ENCODE measurements at places on chromosomes 11 and 22. TPM values are rescaled to one million over a fixed set of nuclear protein-coding genes. Genes with fewer than 3 reads are reported as not detected.

Gene RTN4RL2
- 0.38 TPM for polyA plus RNA-seq

Gene CLMP
- 0.11 TPM for polyA plus RNA-seq

Gene ZNF202
- not detected for polyA plus RNA-seq

Gene OR52I2
- not detected for polyA plus RNA-seq

Gene WNT7B
- not detected for polyA plus RNA-seq

Gene MRGPRF
- not detected for polyA plus RNA-seq

Gene TBX10
- not detected for polyA plus RNA-seq

Gene ZP1
- polyA plus RNA-seq: not detected

Gene MIAT
- polyA plus RNA-seq: 2.2 TPM

Gene OR52N2
- not detected for polyA plus RNA-seq

Gene TEX54
- polyA plus RNA-seq: not detected

DNA sequence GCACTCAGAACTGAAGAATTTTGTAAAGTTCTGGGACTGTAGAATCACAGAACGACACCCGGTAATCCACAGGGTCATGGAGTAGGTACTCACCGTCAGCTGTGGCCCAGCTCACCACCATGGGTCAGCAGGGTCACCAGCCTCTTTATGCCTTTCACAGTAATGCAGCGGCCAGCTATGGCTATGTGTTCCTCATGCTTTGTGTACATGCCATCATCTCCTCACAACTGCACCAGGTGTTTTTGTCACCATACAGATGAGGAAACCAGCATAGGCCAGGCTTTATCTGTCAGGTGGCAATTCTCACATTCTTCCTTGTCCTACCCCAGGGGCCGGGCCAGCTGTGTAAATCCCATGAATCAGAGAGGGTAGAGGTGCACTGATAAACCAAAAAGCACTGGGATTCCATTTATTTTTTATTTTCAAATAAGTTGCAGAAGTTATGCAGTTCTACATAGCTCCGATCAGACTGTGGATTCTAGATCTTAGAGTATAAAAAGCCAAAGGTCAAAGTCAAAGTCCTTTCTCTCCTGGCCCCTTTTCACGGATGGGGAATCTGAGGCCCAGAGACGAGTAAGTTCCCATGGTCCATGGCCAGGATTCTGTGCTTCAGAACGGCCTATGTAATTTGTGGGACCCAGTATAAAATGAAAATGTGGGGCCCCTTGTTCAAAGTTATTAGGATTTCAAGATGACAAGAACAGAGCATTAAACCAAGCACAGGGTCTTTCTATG is 17.5 kb downstream of the TSKU start:
- DNase-seq: no peak

GRCh38 chr22:45886540-45886939 is 90.4 kb downstream of the WNT7B start:
- no peak for DNase-seq

DNA sequence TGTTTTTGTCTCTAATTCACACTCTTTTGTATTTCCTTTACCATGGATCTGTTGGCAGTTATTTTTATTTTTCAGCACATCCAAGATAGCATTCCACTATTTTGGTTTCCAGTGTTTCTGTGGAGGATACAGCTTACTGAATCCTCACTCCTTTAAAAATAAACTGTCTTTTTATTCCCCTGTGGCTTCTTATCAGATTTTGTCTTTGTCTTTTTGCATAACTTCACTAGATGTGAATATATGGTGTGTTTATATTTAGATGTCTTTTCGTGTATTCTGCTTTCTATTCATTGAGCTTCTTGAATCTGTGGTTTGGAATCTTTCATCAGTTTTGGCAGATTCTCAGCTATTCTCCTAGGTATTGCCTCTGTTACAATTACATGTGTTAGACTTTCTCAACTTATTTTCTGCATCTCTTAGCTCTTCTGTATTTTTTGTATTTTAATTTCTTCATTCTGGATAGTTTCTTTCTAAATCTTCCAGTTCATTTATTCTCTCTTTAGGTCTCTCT is 7.4 kb upstream of the ATXN10 start:
- DNase-seq: no peak

- no peak for DNase-seq
Observed at GRCh38 chr11:20368438-20368837, 4.9 kb downstream of the HTATIP2 start.

GRCh38 chr11:78156127-78156844 is 16.9 kb upstream of the ALG8 start:
- no peak for DNase-seq

- no peak for DNase-seq
Observed at GRCh38 chr22:25365491-25366261, 146.2 kb downstream of the CRYBB2 start.

- no peak for DNase-seq
Observed at GRCh38 chr11:65066805-65067291, 8.5 kb upstream of the NAALADL1 start.

DNA sequence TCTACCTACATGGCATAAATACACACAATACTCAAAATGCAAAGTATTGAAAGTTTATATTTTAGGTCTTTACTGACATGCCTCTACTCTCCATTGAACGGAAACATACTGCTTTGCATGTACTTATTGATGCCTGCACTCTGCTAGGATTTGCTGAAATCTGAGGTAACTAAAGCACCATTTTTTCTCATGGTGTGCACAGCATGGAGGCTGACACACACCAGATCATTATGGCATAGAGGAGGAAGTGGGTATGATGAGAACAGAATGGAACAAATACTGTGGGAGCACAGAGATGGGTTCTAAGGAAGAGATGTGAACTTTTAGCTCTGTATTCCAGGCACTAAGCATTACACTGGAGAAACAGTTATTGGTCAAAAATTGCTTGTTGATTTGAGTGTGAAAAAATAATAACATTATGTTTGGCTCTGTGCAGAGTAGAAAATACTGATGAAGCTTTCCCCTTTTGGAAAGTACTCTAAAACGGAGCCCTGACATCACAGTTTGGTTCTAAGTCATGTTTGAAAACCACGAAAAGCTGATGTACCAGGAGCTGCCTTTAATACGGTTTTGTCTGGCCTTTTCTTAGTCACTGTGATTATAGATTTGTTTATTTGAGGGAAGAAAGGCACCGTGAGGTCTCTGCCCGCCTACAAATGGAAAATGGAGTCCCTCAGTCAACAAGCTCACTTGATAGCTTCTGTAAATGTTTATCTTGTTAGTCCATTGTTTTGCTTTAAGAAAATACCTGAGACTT is 5.6 kb downstream of the OR52R1 start:
- DNase-seq: no peak

- no peak for DNase-seq
Observed at GRCh38 chr11:26860091-26860780, 133.7 kb upstream of the FIBIN start.

DNA sequence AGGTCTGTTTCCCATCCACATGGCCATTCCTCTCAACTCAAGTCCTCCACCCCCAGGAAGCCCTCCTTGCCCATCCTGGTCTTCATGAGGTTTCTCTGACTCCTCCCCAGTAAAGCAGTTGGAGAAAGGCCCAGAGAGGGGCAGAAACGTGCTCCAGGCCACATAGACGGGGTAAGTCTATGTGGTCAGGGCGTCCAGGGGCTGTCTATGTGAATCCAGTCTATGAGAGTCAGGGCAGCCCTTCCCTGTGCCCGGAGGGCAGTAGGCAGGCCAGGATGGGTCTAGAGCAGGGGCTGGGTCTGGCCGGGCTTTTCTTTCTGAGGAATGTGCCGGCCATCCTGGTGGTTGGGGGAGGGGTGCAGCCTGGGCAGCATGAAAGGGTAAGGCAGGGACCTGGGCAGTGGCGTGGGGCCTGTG is 11.7 kb downstream of the GUCD1 start:
- no peak for DNase-seq

- DNase-seq: no peak
Observed at GRCh38 chr11:82792319-82792718, 58.7 kb upstream of the FAM181B start.

DNA sequence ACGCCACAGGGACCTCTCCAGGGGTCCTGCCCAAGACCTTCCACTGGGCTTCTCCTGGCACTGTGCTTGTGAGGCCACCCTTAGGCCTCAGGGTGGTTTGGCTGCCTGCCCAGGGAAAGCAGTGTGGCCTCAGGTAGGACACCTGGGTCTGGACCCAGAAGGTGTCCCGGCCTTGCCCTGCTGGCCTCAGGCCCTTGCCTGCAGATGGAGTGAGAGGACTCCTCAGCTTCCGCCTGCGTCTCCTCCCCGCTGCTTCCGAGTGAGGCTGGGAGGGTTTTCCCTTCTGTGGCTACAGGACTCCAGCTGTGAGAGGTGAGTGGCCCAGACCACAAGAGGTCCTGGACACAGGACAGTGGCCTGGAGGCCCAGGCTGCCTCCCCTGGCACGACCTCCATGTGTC is 60.4 kb downstream of the WNT7B start:
- DNase-seq: no peak

DNA sequence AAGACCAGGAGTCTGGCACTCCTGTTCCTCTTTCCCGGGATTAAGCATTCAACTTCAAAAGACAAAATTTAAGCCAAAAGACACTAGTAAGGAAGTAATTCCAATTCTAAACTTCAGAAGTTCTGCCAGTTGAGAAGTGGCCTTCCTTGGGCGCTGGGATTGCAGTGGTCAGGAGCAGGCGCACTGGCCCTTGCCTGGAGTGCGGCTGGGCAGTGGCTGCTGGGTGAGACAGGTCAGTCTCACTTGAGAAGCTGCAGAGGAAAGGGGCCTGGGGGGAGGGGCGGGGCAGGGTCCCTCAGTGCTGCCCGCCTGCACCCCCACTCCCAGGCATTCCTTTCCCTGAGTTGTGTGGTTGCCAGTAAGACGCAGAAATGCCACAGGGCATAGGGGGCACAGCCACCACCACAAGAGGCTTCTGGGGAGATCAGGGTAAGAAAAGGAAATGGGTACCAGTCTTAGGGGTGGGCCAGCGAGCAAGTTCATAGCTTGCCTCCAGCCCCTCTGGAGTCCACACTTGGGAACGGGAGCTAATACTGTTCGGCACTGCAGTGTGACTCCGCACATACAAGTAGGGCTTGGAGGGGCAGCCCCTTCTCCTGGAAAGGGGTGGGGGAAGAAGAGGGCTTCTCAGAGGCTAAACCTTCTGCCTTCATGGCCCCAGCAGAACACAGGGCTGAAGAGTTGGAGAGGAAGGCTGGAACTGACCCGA is 5.5 kb downstream of the MRPL49 start:
- no peak for DNase-seq

DNA sequence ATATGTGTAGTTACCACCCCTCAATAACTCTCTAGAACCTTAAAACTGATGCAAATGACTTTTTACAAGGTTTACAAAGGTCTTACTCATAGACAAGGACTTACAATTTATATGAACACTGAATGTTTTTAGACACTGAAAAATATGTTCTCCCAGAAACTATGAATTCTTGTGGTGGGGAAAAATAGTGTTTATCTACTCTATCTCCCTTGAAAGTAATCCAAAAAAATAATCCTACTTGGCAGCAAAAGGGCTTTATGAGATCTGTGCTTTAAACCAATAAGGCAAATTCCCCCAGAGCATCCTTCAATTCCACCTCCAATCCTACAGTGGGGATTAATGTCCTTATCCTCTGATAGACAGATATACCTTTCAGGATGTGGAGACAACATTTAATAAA is 1984.1 kb upstream of the RAG2 start:
- no peak for DNase-seq

DNA sequence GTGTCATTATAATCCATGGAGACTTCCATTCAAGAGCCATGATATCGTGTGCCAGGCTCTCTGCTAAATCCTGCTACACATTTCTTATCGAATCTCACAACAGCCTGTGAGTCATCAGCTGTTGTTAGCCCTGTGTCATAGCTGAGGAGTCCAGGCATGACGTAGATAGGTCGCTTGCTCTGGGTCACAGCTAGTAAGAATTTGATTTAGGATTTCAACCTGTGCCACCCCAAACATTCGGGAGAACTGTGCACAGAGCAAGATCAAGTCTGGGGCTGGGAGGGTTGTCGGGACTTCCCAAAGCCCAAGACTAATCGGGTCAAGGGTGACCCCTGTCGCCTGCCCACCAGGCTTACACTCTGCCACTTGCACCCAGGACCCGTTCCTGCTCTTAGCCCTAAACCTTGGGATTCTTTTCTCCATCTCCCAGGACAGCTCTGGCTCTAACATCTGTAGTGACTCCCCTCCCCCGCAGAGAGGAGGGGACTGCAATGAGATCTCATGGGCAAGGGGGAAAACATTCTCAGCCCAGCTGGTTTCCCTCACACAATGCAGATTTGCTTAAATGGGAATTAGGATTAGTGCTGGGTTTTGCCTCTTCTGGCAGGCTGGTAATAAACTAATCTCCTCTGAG is 34.3 kb downstream of the TSPAN18 start:
- DNase-seq: no peak

DNA sequence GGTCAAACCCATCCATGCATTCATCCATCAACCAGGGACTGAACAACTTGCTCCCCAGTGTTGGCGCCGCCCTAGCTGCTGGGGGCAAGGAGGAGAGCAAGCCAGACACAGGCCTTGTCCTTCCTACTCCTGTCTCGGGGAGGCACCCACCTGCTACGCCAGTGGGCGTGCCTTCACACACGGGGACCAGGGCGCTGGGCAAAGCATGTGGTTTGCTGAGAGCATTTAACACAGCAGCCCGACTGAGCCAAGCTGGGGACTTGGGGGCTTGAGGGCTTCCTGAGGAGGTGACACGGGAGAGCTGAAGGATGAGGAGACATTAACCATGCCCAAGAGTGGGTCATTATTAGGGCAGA is 30.6 kb downstream of the CACNA1I start:
- DNase-seq: no peak

DNA sequence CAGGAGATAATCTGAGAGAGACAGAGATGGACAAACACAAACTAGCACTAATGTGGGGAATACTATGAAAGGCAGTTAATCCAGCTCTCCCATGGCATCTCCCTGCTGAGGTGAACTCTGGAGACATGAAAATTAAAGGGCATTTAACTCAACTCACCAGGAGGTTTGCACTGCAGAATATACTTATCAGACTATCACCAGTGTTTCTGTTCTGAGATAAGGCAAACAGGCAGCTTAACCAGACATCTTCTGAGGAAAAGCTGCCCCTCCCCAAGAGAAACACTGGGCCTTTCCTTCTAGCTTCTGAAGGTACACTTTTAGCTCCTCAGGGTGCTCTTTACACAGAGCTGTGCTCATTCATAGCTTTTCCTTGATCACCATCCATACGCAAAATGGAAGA is 85.5 kb downstream of the AMBRA1 start:
- no peak for DNase-seq

- DNase-seq: no peak
Observed at GRCh38 chr11:23099256-23099655, 239.0 kb upstream of the CCDC179 start.

DNA sequence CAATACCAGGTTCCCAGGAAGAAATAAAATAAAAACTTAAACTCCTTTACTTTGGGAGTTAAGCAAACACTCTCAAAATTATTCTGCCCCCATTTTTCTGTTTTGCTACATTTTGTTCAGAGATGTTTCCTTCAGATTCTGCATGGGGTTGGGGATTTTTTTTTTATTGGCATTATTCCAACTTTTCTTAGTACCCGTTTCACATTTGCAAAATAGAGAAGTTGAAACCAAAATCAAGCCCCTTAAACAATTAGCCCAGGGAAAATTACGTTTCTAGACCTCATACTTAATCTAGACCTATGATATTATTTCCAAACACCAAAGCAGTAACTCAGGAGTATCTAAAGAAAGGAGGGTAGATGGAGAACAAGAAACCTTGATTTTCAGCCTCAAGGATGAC is 20.6 kb upstream of the MS4A7 start:
- no peak for DNase-seq
